ENCODE measurements at places on chromosomes 2 and 18.

GRCh38 chr2:13093416-13093991 is 376.8 kb downstream of the TRIB2 start:
- no peak for DNase-seq

DNA sequence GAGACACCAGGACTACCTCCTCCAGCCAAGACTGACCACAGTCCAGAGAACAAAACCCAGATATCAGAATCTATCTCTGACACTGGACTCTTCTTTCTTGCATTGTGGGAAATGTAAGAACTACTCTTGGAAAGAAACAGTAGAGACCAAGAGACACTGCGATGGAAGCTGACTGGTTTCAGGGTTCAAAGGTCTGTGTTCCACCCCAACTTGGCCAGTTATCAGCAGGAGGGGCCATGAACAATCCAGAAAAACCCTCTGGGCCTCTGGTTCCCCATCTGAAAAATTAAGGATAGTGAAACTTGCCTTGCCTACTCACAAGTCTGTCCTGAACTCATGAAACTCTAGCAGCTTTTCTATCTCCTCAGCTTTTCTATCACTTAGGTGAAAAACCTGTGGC is 166.5 kb downstream of the SUCLG1 start:
- DNase-seq: no peak

GRCh38 chr2:217387776-217388387 is 528.0 kb upstream of the TNP1 start:
- DNase-seq: no peak

DNA sequence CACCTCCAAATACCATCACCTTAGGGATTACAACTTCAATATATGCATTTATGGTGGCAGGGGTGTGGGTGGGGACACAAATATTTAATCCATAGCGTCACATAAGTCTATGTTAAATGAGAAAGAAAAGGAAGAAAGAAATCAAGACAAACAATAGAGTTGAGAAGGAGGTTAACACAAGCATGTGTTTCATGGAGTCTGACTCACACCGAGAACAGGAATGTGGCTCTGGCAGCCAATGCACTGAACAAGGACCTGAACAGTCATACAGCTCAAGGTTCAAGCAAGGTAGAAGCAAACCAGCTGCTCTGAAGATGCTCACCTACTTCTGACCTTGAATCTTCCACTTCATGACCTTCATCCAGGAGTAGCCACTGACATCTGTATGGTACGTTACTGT is 36.2 kb upstream of the LPIN1 start:
- no peak for DNase-seq

GRCh38 chr2:100283724-100284501 is 38.4 kb downstream of the LONRF2 start:
- no peak for DNase-seq

GRCh38 chr2:119423108-119423444 is 8.6 kb upstream of the TMEM37 start:
- no peak for DNase-seq

DNA sequence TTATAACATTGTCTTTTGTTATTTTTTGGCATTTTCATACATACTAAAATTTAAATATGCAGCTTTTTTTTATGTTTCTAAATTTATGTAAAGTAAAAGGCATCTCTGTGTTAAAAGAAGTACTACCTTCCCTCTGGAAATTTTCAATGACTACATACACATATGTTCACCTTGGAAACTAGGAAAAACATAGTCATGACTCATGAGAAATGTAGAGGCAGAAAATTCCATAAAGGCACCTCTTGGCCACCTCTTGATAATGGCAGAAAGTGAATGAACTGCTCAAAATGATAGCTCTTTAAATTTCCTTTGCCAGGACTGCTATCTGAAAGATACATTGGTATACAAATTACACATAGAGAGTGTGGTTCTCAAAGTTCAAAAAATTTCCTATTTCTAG is 889.1 kb upstream of the ZEB2 start:
- DNase-seq: no peak

DNA sequence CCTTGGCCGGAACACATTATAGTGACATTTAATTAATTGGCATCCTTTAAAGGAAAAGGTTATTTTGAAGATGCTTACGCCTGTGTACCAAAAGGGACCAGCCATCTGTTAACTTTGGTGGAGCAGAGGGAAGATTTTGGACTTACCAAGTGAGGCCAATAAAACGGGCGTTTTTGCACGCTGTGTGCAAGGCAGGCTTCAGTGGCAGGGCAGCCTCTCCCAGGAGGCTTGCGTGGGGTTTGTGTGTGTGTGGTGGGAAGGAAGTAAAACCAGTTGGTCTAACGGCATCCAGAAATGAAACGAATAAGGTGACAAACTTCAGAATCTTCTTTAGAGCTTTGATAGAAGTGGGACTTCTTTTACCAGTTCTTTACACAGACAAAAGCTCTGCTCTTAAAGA is 191.7 kb downstream of the PRKCE start:
- DNase-seq: no peak

- DNase-seq: no peak
Measured at GRCh38 chr2:60028849-60029565, 524.4 kb downstream of the BCL11A start.

DNA sequence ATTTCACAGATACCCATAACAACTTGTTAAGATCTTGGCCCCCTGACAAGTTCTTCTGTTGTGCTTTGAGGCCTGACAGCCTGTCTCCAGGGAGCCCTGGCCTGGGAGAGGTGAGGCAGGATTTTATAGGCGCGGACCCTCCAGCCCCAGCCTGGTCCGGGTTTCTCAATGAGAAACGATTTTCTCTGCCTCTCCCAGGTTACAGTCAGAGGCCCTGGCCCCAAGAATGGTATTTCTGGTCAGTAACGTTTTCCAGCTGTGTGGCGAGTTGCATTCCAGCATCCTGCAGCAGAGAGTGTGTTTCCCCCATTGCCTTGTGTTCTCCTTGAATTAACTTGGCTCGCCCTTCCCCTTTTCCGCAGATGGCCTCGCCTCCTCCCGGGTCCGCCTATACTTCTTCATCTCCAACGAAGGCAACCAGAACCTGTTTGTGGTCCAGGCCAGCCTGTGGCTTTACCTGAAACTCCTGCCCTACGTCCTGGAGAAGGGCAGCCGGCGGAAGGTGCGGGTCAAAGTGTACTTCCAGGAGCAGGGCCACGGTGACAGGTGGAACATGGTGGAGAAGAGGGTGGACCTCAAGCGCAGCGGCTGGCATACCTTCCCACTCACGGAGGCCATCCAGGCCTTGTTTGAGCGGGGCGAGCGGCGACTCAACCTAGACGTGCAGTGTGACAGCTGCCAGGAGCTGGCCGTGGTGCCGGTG is 3.0 kb downstream of the INHBB start:
- DNase-seq: no peak

- no peak for DNase-seq
Measured at GRCh38 chr18:61635901-61636528, 256.8 kb downstream of the RNF152 start.

DNA sequence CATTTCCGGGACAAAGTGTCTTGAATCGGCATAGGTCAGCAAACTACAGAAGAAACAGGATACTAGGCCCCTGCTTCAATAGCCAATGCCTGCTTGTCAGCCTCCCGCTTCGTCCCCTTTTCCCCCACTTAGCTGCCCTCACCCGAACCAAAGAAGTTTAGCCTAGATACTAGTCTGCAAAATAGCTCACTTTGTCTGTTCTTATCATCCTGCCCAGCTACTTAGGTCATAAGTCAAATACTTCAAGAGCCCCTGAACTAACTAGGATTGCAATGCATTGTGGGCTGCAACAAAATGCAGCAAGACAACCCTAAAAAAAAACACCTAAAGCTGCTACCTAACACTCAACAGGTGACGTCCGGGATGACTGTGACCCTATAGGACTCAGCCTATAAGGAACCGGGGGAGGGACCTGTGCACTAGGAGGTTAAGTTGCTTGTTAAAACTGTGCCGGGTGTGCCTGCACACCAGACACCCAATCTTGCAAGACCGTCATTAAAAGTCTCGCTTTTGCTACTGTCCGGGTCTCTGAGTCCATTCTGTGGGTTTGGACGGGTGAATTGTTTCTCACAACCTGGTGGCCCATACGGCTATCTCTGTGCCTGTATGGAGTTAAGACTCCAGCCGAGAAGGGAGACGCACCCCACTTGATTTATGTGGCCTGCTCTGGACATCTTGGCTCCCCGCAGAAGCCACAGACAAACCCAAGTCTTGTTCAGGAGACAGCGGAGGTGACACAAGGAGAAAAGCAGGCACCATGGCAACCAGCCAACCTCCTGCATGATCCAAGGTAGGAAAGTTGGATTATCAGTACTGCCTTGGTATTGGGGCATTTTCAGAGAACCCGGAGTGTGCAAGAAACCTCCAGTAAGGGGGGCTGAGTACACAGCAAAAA is 105.9 kb downstream of the HIBCH start:
- no peak for DNase-seq

DNA sequence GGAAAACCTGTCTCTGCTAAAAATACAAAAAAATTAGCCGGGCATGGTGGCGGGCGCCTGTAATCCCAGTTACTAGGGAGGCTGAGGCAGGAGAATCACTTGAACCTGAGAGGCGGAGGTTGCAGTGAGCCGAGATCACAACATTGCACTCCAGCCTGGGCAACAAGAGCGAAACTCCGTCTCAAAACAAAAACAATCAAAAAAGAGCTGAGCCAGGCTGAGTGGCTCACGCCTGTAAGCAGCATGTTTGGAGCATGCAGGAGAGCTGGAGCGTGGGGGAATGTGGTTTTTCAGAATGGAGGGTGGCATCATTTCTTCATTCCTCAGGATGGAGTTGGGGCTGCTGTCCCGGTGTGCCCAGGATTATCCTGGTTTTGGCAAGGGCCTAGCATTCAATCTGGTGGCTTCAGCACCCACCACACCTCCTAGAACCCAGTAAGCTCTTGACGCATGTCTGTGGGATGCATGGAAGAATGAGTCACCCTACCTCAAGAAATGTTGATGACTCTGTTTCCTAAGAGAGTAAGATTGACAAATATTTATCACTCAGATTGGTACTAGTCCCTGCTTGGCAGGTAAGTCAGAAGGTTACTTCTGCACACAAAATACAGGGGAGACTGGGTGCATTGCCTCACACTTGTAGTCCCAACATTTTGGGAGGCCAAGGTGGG is 90.2 kb upstream of the ODC1 start:
- no peak for DNase-seq

- DNase-seq: no peak
Measured at GRCh38 chr2:28352610-28353195, 40.0 kb upstream of the FOSL2 start.

DNA sequence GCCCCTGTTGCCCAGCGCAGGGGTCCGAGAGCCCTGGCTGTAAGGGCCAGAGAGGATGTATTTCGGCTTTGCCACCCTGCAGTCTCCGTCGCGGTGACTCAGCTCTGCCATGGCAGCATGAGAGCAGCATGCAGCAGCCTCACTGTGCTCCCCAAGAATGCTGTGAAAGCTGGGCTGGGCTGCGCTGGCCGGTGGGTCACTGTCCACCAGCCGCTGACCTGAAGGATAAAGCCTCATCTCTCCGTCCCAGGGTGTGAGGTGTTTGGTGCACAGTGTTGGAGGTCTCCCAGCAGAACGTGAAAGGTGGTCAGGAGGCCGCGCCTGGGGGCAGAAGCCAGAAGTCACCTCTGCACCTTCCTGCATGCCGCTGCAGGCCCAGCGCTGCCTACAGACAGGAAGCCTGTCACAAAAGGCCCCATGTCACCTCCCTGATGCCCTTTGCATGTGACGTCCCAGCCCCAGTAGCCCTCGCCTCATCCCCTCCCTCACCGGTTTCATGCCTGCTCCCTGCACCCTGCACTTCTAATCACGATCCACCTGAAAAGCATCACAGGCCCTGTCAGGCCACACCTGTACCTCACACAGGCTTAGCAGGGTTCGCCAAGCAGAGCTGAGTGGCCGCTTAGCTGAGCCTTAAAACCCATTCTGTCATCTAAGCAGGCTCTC is 342.1 kb downstream of the EIPR1 start:
- DNase-seq: no peak

GRCh38 chr2:78553866-78554647 is 471.4 kb upstream of the REG3G start:
- no peak for DNase-seq

DNA sequence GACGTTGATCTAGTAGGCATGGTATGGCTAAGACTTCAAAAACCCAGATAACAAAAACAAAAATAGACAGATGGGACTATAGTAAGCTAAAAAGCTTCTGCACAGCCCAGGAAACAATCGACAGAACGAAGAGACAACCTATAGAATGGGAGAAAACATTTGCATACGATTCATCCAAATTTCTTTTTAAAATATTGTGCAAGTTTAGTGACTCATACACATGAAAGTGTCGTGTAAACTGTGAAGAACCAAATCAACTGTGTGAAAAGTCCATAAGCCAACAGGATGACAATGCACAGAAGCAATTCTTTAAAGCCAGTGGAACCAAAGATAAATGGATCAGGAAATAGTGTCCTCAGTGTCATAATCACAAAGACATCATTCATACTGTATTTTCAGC is 671.1 kb downstream of the RNF144A start:
- no peak for DNase-seq

GRCh38 chr2:239259603-239260298 is 141.1 kb downstream of the HDAC4 start:
- DNase-seq: no peak

DNA sequence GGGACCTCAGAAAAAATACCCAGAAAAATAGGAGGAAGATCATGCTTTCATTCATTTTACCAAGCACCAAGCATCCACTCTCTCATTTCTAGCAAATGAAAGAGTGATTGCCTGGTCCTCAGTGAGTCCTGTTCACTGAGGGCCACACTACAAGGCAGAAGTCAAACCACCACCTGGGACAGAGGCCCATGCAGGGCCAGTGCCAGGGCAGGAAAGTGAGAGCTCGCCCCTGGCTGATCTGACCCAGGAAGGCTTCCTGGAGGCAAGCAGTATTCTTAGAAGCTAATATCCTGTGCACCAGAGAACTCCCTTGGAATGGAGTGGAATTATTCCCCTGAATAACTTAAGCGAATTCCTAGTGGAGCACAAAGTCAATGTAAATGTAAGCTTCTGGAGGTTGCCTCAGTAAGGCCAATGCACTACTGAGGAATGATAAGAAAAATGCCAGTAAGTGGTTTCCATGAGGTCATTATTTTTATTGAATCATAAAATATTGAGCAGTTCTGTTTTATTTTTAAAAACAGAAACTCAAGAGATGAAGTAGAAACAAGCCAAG is 191.6 kb upstream of the ID2 start:
- no peak for DNase-seq

DNA sequence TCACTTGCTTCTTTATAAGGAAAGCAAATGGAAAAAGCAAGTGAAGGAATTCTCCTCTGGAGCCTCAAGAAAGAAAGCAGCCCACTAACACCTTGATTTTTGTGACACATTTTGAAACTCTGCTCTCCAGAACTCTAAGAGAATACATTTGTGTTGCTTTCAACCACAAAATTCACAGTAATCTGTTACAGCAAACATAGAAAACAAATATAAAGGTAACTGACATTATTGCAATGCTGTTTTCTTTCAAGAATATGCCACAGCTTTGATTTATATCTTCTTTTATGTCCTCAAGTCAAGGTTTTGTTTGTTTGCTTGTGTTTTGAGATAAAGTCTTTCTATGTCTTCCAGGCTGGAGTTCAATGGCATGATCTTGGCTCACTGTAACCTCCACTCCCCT is 103.1 kb upstream of the FIGN start:
- no peak for DNase-seq

All from occipital lobe (tissue), 3 donors.